Renal cortex interstitium (tissue), 15 donors: ENCODE measurements at places on chromosomes 12 and 14. TPM values are rescaled to one million over a fixed set of nuclear protein-coding genes. Genes with fewer than 3 reads are reported as not detected.

The IFNG-AS1 gene
- polyA plus RNA-seq: 0.17 TPM

The C14orf180 gene
- polyA plus RNA-seq: not detected

The KLRK1 gene
- 0.66 TPM for polyA plus RNA-seq

The PTHLH gene
- 0.81 TPM for polyA plus RNA-seq

The NPAS3 gene
- 8.9 TPM for polyA plus RNA-seq

The OR6C1 gene
- polyA plus RNA-seq: not detected

The CACNA2D4 gene
- 2.5 TPM for polyA plus RNA-seq

The TAS2R13 gene
- polyA plus RNA-seq: 0.24 TPM

The LMNTD1 gene
- not detected for polyA plus RNA-seq

The KRT79 gene
- polyA plus RNA-seq: not detected

The HOXC12 gene
- not detected for polyA plus RNA-seq

The SLC11A2 gene
- 59.2 TPM for polyA plus RNA-seq

The PUS1 gene
- 18.0 TPM for polyA plus RNA-seq

The OVCH1 gene
- 0.25 TPM for polyA plus RNA-seq

The TFCP2 gene
- 53.0 TPM for polyA plus RNA-seq

GRCh38 chr12:69901221-69901905, 76.3 kb downstream of the MYRFL start:
- DNase-seq: no peak

GRCh38 chr12:3250576-3250975, 173.4 kb downstream of the TSPAN9 start:
- no peak for DNase-seq

- DNase-seq: no peak
These were observed 267.9 kb downstream of the TMEM132C start for GRCh38 chr12:128534906-128535305.

DNA sequence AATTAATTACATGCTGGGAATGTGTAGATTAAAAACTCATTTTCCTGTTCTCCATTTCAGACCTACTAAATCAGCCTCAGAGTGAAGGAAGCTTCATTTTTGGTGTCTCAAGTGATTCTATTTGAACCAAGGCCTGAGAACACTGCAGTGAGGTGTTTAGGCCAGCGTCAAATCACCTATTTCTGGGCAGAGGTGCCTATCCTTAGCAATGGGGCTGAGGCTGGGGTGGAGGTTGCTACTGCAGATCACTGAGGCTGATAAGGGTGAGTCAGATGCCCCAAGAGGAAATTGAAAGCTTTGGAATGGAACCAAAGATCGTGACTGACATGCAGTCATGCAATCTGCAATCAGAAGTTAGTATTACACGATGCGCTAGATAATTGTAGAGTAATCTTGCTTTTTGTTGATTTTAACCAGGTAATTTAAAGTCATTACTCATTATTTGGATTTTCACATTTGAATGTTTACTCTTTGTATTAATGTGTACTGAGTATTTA, 4.4 kb downstream of the TXNRD1 start:
- no peak for DNase-seq

DNA sequence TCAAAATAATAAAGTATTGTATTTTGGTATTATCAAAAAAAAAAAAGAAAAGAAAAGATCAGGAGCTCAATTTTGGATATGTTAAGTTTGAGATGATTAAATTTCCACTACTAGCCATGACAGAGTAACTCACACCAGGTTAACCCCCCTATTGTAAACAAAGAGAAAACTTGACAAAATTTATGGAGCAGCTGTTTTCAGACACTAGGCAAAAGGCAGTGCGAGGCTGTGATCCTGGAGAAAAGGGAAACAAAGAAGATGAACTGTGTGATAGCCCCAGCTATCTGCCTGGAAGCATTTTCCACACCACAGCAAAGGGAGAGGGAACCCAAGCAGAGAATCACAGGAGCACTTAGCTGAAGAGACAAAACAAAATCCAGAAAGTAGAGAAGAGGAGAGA, 145.0 kb downstream of the KIF21A start:
- no peak for DNase-seq

DNA sequence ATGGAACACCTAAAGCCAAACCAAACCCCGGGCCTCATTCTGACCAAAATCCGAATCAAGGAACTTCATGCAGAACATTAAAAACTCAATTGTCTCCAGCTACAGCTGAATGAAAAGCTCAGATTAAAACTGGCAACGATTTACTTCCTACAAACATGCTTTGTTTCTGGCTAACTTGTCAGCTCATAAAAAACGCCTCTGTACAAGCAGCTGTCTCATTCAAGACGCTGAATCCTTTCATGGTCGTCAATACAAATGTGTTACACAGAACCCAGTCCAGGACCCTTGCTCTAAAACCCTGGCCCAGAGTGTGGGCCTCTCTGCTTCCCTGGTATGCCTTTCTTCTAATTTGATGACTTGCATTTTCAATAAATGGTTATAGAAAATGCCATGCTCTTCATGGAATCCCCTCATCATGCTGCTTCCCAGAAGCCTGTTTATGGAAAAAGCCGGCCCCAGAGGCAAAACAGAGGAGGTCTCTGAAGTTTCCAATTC, 183.1 kb downstream of the PHLDA1 start:
- no peak for DNase-seq

- no peak for DNase-seq
These were observed 934.4 kb downstream of the FLRT2 start for GRCh38 chr14:86464341-86464740.

DNA sequence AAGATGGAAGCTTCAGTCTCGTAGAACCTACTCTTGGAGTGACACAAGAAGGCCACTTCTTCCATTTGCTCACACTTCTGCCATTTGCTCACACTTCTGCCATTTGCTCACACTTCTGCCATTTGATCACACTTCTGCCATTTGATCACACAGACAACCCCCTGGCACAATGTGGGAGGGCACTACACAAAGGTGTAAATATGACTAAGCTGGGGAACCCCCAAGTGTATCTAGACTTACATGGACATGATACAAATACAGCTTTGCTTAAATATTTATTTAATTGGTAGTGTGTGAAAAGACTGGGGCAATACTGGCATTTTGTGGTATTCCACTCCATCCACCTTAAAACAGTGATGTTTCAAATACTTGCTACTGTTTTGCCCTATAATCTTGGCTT, 296.2 kb upstream of the PPFIA2 start:
- DNase-seq: no peak

GRCh38 chr14:28830115-28830534, 63.5 kb downstream of the FOXG1 start:
- no peak for DNase-seq

DNA sequence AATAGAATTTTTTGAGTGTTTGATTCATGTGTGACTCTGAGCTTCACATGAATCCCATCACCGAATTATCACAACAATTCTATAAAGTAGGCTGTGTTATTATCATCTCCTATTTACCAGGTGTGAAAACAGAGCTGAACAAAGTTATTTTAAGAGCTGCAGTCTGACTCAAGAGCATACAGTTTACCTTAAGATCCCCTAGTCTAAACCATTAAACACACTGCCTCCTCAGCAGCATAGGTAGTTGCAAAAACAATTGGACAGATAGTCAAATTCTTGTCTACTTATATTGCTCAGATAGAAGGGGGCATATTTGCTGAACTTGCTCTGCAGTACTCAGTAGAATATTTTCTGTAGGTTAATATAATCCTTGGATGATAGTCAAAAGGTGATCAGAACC, 219.8 kb upstream of the ATP2B1 start:
- no peak for DNase-seq

- DNase-seq: no peak
These were observed 2.1 kb downstream of the NOXRED1 start for GRCh38 chr14:77421201-77421600.

GRCh38 chr12:109743076-109743910, 29.7 kb downstream of the FAM222A start:
- DNase-seq: no peak

DNA sequence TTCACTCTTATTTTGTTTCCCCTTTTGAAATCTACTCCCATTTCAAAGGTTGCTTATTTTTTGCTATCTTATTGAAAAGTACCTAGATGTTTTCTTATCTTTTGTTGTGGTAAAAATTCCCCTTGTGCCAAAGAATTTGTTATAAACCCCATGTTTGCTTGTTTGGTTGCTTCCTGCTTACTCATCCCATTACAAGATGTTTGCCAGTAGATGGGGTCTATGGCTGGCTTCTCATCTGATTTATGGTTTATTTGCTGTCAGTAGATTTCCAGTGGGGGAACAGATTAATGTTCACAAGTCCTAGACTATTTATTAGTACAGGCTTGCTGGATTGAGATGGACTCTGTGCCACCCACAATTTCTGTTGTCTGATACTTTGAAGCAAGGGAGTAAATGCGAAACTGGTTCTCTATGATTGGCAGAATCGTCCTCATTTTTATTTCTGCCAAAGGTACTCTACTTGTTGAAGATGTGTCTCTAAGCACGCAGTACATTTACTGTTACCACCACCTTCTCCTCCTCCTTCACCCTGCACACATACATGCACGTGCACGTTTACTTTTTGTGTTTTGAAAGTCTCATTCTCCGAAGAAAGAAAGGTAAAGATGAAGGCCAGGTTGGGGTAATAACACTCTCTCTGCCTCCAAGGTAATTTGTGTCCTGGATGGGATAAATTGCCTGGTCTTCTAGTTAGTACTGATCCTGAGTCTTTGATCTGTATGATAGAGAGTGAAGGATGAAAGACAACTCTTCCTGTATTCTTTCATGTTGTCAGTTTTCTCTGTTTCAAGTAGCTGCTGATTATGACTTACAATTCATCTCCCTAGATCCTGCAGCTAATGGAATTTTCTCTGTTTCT, 117.2 kb upstream of the ATP2B1 start:
- DNase-seq: no peak

DNA sequence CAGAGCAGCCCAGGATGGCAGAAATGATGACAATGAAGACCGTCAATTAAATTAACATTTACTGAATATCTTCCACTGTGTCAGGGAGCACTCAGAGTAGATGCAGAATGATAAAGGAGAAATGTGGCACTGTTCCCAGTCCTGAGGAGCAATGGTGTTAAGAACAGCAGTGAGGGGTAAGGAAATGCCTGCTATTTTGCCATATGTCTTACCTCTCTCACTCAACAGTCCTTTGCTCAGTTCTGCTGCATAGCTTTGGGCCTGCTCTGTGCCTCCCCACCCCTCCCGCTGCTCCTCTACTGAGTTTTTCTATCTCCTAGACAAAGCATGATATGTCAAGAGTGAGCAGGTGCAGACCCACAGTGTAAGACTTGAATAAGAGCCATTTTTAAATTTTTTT, 318.8 kb downstream of the NAV3 start:
- DNase-seq: no peak

DNA sequence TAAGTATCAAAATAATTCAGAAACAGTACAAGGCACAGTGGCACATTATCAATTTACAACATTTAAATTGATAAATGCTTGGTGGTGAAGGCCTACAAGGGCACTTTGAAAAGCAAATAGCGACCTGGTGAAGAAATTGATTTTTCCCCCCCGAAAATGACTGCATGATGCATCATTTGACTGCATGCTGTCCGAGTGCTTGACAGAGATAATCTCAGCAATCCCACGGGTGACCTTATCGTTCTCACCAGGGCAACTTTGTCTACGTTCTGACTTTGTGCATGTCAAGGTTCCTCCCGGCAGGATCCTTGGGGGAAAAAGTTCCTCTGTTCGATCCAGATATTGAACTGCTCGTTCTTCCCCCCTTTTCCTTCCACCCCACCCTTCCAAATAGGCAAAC, 384.8 kb downstream of the EGLN3 start:
- no peak for DNase-seq

- no peak for DNase-seq
These were observed 149.0 kb upstream of the PWP1 start for GRCh38 chr12:107536613-107537012.

DNA sequence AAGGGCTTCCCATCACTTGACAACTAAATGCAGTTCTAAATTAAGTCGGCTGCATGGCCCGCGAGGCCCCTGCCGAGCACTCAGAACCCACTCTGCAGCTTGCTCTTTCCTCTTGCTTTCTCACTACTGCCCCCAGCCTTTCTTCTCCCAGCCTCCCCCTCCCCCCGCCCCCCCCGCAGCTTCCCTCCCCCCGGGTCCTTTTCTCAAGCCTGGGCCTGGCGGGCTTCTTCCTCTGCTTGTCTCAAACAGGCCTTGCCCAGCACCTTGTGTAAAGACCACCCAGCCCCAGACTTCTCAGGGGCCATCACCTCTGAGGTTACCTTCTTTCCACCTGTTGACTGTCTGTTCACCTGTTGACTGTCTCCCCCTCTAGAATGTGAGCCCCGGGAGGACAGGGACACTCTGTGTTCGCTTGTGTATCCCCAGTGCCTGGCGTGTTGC, 1.1 kb downstream of the CYP46A1 start:
- DNase-seq: no peak
